ENCODE measurements at places on chromosomes 7 and 10. TPM values are rescaled to one million over a fixed set of nuclear protein-coding genes. Genes with fewer than 3 reads are reported as not detected.

The FUOM gene
- 20.8 TPM for total RNA-seq

The STEAP4 gene
- 270 TPM for total RNA-seq

The CBX3 gene
- 164 TPM for total RNA-seq

The PPP1R3C gene
- 175 TPM for total RNA-seq

The EFCAB10 gene
- total RNA-seq = 0.11 TPM

The CYP26C1 gene
- 0.26 TPM for total RNA-seq

The CALCR gene
- not detected for total RNA-seq

The XRCC2 gene
- total RNA-seq = 1.4 TPM

The RTKN2 gene
- 2.1 TPM for total RNA-seq

The AP4M1 gene
- 19.1 TPM for total RNA-seq

The TLX1 gene
- not detected for total RNA-seq

The PVRIG gene
- not detected for total RNA-seq

The SYT15 gene
- total RNA-seq = 0.26 TPM

The AMPH gene
- 5.4 TPM for total RNA-seq
